Stimulated activated CD4-positive, alpha-beta T cell treated with anti-CD3 and anti-CD28 coated beads, Interleukin-1b, Interleukin-23, amount 100 ng/mL, for 1 hour (primary cell): ENCODE measurements at places on chromosomes 16 and 17.

DNA sequence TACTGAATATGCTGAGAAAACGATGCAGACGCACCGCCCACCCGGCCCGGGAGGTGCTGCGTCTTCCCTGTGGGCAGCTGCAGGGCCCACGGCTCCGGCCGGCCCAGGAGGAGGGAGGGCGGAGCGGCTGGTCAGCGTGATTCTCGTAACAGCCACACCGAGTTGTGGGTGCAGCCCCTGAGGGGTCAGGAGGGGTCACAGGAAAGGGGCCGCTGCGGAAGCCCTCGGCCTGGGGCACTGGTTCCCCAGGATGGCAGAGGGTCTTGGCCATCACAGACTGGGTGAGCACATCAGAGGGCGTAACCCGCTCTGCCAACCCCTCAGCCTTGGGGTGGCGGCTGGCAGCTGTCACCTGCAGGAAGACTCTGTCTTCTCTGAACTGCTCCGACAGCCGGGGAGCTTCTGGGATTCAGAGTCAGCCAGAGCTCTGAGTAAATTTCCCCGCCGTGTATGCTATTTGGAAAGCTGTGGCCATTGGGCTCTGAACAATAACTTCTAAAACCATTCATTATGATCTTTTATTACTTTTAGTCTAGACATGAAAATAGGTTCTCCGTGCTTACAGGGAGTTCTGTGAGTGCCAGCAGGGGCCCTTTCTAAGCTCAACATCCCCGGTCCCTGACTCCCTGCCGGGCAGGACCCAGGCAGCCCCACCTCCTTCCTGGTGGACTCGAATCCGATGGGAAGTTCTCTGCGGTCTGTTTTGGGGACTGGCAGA lies 87.4 kb upstream of the CHMP6 start:
- DNase-seq, result no peak

GRCh38 chr17:58084317-58084981 lies 1.2 kb downstream of the DYNLL2 start:
- DNase-seq, result no peak

GRCh38 chr17:42484304-42484703 lies 25.6 kb downstream of the ATP6V0A1 start:
- DNase-seq, result peak; percentile 5

DNA sequence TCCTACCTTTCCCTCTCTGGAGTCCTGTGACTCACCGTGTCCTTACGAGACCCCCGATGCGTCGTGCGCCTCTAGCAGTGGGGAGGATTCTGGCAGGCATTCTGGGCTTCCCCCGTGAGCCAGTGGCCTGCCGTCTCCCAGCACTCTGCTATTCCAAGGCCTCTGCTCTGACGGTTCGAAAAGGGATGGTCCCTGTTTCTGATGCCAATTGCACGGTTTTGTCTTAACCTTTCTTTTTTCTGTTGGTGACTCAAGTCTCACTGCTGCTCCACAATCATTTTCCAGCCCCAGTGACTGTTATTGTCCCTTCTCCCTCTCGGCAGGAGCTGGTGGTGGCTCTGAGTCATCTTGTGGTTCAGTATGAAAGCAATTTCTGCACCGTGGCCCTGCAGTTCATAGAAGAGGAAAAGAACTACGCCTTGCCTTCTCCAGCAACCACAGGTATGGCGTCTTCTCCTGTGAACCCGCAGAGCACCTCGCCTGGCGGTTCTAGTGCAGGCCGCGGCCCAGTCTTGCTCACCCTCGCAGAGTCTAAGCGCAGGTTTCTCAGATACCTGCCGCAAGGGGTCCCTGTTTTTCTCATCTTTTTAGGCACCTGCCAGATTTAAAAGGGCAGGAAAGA lies 100.1 kb upstream of the CHMP6 start:
- DNase-seq, result peak; percentile 33

DNA sequence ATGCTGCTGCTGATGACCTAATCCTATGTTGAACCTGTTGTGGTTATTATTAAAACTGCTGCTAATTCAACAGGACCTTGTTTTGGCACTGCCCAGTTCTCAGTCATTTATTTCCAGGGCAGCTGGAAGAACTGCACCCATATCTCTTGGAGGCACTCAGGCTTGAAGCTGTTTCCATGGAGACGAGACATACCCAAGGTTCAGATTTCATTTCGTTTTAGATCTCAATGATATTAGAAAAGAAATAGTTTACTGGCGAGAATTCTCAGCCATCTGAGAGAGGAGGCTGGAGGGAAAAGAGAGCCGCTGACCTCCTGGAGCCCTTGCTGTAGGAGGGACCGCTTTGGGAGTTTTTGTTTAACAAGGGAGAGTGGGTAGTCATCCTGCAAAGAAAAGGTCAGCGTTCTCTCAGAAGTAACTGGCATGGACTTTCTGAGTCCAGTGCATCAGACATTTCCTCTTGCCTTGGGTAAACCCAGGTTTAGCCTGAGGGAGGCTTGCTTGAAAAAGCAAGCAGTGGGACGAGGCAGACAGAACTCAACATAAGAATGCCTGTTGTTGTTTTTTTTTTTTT lies 75.4 kb downstream of the YPEL2 start:
- no peak for DNase-seq

GRCh38 chr17:41500131-41500911 lies 5.1 kb downstream of the KRT13 start:
- DNase-seq, result no peak

- DNase-seq, result no peak
These were observed 132.4 kb downstream of the PRKCB start for GRCh38 chr16:23968176-23968575.

- no peak for DNase-seq
These were observed 17.1 kb upstream of the CRK start for GRCh38 chr17:1473170-1473569.

- DNase-seq, result no peak
These were observed 177.1 kb upstream of the ELAC2 start for GRCh38 chr17:13194887-13195286.

DNA sequence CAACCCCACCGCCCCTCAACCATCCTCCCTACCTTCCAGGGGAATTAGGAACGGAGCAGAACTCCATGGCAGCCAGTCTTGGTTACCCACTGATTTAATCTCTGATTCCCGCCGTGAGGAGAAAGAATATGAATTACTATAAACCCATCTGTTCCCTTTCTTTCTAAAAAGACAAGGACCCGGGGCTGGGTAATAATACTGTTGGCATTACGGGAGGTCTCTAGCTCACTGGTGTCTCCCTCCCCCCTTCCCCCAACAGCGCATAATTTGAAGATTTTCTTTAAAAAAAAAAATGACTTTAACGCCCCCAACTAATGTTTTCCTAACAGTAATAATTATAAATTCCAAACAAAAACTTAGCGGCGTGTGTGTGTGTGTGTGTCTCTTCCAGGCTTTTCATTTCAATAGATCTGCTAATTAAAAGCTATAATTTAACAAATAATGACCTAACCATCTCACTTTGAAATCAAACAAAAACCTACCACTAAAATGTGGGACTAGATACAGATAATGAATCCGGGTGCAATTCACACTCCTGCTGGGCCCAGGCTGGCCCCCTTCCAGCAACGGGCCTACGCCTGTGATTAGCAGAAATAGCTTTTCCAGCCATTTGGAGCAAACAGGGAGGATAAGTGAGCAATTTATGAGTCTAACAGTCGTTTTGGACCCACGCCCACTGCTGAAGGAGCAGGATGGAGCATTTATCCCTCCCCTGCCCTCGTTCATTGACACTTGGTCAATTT lies 18.2 kb upstream of the BHLHA9 start:
- no peak for DNase-seq

- DNase-seq, result no peak
These were observed 52.7 kb upstream of the TNRC6C start for GRCh38 chr17:77905766-77906165.

DNA sequence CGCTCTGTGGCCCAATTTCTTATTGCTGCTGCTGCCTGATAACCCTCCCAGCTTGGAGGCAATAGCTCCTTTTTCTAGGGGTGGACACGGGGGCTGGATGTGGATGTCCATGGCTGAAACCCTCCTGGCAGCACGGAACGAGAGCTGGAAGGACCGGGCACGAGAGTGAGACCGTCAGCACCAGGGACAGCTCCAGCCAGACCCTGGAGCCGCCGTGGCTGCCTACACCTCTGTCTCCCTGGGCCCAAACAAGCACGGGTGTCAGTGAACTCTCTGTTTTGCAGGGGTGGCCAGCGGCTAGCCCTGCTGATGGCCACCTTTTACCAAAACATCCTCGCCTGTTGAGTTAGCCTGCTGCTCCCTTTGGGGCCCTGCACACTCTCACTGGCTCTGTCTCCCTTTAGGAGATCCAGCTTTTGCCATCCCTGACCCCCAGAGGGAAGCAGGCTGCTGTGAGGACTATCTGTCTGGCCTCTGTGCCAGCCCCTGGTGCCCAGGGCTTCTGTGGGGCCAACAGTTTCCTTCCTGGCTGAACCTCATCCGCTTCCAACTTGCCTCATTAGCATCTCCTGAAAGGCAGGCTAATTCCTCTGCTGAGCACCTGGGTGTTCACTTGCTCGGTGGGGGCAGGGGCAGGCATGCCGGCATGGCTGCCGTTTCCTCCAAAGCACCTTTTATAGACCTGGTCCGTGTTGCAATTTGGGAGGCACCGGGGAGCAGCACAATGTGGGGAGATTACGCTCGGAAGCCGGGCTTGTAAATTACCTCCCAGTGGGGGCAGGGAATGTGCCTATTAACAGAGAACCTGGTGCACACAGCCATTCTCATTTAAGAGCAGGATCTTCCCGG lies 118.1 kb downstream of the ENGASE start:
- DNase-seq, result no peak

DNA sequence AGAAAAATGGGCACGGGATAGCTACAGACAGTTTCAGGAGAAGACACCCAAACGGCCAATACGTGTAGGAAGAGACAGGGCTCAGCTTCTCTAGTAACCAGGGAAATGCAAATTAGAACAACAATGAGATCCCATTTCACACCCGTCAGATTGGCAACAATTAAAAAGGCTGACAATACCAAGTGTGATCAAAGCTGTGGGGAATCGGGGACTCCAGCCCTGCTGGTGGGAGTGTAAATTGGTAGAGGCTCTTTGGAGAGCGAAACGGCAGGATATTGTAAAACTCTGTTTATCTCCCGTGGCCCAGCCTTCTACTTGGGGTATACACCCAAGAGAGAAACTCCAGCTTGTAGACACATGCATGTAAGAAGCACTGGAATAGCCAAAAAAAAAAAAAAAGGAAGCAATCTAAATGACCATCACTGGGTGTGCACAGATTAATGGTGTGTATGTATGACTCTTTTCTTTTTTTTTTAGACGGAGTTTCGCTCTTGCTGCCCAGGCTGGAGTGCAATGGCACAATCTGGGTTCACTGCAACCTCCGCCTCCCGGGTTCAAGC lies 27.5 kb downstream of the MYBBP1A start:
- no peak for DNase-seq

DNA sequence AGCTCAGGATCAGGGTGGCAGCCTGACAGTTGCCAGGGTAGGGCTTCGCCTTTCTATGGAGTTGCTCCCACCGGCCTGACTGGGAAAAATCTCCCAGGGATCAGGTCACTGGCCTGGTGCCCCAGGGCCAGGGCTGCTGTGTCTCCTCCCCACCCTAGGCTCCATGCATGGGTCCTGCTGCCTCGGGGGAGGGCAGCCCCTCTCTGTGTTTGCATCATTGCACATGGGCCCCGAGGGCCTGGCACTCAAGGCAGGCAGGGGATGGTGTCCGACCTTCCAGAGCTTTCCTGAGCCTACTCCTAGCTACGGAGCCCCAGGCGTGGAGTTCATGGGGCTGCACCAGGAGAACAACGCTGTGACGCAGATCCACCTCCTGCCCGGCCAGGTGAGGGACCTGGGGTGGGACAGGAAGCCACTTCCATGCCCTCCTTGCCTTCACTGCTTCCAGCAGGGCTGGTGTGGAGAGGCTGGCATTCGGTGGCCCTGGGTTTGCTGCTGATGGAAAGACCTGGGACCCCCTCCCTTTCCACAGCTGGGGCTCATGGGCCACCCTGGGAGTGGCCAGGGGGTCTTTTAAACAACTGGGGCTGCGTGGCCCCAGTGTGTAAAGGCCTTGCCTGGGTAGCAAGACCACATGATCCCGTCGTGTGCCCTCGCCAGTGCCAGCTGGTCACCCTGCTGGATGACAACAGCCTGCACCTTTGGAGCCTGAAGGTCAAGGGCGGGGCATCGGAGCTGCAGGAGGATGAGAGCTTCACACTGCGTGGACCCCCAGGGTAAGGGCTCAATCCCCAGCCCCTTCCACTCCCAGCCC lies 29.5 kb upstream of the MYO15B start:
- no peak for DNase-seq

DNA sequence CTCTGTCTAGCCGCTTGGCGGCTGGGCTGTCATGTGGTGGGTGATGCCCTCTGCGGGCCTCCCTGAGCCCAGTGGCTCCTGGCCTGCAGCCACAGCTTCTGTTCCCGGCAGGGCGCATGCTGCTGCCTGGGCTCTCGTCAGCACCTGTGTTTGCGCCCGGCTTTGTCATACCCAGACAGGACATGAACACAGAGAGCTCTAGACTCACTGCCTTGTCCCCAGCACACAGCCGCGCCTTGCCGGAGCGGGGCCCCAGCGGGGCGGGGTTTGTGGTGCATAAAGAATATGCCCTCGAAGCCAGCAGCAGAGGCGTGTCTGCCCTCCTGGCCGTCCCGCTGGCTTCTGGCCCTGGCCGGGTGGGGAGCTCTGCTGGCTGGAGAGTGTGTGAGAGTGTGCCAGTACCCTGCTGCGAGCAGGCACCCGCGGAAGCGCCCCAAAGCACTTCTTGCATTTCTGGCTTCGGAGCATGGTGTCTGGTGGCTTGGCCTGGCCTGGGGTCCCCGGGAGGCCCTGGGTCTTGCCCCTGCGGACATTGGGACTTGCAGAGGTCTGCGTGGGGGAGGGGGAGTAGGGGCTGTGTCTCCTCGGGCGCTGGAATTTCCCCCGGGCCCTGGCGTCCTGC lies 14.4 kb downstream of the ASPSCR1 start:
- no peak for DNase-seq

DNA sequence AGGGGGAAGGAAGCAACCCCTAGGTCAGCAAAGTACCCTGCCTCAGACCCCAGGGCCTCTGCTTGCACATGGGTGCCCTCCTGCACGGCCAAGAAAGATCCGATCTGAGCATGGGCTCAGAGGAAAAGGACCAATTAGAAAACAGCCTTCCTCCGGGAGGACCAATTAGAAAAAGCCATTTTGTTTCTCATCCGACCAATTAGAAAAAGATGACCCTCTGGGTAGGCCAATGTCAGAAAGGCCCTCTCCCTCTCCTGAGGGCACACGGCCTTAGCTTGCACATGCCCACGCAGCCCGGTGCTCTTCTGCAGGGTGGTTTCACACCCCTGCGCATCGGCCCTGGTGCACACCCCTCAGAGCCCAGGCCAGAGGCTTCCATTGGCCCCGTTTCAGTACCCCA lies 5.1 kb upstream of the CISD3 start:
- DNase-seq, result no peak

- no peak for DNase-seq
These were observed 16.1 kb upstream of the SPATA32 start for GRCh38 chr17:45277992-45278391.
